ENCODE measurements at places on chromosomes 3 and 15.

GRCh38 chr3:194121891-194122631 is 13.9 kb upstream of the HES1 start:
- no peak for DNase-seq

DNA sequence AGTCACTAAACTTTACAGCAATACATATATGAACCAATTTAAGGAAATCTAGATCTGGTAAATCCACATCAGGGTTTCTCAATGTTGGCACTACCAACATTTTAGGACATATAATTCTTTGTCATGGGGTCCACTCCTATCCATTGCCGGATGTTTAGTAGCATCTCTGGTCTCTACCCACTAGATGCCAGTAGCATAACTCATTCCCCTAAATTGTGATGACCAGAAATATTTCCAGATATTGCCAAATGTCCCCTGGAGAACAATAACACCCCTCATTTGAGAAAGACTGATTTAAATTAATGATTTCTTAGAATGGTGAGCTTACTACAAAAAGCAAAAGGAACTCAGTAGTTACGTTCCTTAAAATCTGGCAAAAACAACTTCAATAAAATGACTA is 23.1 kb upstream of the ANKRD28 start:
- DNase-seq: no peak

DNA sequence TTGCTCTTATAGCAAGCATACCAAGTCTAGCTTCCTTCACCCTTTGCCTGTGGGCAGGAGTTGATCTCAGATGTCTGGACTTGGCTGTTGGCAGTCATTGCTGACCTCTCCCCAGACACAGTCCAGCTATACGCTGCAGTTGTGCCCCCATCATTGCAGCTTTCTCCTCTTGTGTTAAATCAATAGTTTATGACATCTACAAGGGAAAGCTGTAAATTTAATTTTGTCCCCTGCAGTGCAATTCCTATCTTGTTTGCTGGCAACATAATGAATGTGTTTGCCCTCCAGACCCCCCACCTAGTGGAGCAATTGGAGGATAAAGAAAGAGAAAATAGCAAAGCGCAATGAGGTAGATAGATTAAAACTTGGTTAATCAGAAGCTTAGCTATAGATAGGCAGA is 280.2 kb downstream of the LSAMP start:
- no peak for DNase-seq

GRCh38 chr15:40006003-40006402 is 33.0 kb downstream of the SRP14 start:
- DNase-seq: no peak

- DNase-seq: peak; percentile 14
These were observed 283.9 kb downstream of the GRM7 start for GRCh38 chr3:7144697-7145308.

DNA sequence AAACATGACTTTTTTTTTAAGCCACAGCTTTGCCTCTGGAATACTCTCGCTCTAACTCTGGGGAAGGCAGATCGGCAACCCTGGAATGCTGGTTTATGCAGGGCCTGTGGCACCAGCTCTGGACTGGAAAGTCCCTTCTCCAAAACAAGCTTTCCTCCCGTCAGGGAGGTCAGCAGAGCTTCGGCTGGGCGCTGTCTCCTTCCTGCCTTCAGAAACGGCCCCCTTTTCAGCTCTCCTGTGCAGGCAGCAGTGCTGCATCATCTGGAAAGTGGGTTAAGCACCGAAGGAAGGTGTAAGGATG is 42.7 kb upstream of the SKOR1 start:
- no peak for DNase-seq

DNA sequence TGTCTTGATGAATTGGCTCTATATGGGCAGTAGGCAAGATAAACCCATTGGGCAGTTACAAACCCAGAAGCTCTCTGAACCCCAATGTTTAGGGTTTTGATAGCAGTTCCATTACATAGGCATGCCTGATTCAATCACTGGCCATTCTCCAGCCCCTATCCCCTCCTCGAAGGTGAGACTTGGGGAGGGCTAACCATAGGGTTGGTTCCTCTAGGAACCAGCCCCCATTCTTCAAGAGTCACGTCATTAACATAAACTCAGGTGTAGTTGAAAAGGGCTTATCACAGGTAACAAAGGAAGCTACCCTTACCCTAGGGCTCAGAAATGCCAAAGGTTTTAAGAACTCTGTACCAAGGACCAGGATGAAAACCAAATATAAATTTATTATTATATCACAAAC is 353.1 kb downstream of the ERC2 start:
- no peak for DNase-seq

- DNase-seq: no peak
These were observed 100.8 kb upstream of the STRIT1 start for GRCh38 chr3:155394240-155394639.

- no peak for DNase-seq
These were observed 57.4 kb downstream of the PRICKLE2 start for GRCh38 chr3:64167868-64168267.

- no peak for DNase-seq
These were observed 1146.6 kb downstream of the OTOL1 start for GRCh38 chr3:162643245-162643644.

- no peak for DNase-seq
These were observed 881.3 kb upstream of the NR2F2 start for GRCh38 chr15:95449230-95449628.

- no peak for DNase-seq
These were observed 80.8 kb downstream of the SMAD3 start for GRCh38 chr15:67146234-67146633.

DNA sequence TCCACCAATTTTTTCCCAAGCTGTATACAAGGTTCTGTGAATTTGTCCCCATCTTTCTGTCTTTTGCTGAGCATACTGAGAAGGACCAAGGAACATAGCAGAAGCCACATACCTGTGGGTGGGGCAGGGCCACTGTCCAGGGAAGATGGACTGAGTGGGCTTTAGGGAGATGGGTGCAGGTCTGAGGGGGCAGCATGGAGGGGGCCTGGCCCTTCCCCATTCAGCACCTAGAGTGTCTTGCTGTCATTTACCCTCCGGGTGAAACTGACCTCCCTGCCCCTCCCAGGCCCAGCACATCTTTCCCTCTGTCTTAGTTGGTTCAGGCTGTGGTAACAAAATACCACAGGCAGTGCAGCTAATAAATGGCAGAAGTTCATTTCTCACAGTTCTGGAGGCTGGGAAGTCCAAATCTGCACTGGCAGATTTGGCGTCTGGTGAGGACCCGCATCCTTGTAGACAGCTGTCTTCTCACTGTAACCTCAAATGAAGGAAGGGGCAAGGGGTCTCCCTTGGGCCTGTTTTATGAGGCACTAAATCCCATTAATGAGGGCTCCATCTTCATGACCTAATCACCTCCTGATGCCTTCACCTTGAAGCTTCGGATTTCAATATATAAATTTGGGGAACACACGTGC is 180.0 kb upstream of the SMAD3 start:
- no peak for DNase-seq

- no peak for DNase-seq
These were observed 931.7 kb downstream of the MCTP2 start for GRCh38 chr15:95162967-95163531.

DNA sequence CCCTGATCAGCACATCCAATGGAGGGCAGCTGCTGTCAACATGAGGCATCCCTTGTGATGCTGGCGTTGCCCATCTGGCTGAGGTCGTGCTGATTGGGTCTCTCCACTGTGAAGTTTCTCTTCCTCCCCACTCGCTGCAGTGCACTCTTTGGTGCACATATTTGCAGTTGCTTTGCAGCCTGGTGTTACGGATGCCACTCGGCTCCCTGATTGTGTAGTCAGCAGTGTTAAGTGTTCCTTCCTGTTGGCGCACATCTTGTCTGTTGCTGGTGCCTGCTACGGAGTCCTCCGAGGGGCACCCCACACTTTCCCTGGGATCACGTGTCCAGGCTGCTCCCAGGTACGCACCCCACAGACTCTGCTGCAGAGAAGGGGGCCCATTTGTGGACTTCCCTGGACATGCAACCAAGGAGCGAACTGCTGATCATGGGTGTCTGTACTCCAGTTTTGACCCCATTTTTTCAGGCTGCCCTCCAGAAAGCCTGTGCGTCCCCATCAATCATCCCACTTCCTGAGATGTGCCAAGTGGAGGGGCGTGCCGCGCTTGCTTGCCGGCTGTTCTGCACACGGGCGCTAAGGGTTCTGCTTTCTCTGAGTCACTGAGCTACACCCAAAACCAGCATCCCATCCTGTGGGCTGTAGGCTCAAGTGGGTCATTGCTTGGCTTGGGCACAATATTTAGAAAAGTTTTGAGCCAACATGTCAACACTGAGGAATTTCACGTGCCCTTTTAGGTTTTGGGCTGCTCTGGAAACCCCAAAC is 98.6 kb downstream of the FBLN2 start:
- no peak for DNase-seq

GRCh38 chr3:69324362-69325025 is 61.4 kb downstream of the FRMD4B start:
- peak; percentile 17 for DNase-seq

DNA sequence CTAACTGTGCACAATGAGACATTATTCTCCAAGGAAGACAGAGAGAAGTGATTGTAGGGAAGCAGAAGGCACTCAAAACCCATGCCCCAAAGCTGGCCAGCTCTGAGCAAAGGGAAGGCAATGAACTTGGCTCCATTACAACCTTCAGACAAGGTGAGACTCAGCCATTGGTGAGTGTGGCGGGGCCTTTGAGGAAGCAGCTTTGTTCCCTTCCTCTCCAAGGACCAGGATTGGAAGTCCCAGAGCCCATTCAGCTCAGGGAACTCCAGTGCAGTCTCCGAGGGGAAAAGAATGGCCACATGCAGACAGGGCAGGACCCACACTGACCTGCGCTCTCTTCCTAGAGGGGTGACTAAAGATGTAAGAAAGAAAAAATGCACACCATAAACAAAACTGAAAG is 23.1 kb downstream of the HEG1 start:
- no peak for DNase-seq

- no peak for DNase-seq
These were observed 101.6 kb downstream of the RPL22L1 start for GRCh38 chr3:170768334-170768801.

- DNase-seq: no peak
These were observed 966.9 kb upstream of the NR2F2 start for GRCh38 chr15:95363646-95364045.

DNA sequence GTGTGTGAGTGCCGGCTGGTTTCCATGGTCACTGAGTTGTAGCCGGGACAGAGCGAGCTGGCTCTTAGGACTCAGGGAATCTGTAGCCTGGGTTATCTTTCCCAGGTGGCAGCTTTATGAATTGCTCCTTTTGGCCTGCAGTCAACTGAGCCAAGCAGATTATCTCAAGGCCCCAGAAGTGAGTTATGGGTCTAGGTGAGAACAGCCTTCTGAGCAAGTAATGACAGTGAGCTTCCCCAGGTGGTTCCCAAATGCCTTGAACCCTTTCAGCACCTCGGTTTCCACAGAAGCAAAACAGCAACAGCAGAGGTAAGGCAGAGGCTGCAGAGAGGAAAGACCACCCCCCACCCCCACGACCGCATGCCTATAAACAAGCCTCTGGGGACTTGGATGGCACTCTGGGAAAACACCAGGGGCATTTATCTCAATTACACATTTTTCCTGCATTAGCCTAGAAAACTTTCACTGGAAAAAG is 56.7 kb upstream of the DGKG start:
- no peak for DNase-seq

DNA sequence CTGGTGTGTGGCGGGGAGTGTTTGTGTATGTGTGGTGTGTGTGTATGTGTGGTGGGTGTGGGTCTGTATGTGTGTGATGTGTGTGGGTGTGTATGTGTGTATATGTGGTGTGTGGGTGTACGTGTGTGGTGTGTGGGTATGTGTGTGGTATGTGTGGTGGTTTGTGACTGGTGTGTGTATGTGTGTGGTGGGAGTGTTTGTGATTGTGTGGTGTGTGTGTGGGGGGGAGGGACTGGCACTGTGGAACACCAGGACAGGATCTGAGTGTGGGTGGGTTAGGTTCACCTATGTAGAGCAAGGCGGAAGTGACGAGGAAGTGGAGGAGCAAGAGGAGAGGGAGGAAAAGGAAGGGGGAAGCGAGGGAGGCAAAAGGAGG is 510.8 kb downstream of the SHQ1 start:
- DNase-seq: no peak

DNA sequence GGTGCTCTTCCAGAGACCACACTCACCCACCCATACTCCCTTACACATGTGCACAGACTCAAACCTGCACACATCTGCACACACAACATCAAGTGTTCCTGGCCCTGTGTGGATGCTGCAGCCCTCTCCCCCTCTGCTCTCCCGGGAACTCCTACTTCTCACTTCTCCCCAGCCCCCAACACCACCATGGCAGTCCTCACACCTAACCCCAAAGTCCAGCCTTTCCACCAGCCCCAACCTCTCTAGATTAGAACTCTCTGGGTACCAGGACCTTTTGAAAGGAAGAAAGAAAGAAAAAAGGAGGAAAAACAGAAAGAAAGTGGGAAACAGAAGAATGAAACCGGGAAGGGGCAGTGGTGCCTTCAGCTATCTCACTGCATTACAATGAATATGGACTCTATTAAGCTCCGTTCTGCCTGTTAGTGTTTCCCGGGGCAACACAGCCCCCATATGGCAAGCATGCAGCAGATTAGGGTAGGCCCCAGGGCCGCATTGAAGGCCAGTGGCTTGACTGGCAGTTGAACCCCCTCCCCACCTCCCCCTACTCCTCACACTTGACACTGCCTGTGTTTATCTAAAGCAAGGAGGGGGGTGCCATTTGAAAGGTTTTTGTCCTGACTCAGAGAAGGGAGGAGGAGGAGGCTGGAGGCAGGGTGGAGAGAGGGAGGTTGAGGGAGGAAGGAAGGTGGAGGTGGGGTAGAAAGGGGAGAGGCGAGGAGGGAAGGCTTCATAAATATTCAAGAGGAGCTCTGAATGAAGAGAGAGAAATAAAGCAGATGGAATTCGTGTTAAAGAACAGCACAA is 30.1 kb downstream of the BOC start:
- no peak for DNase-seq

GRCh38 chr3:43214616-43215015 is 71.7 kb upstream of the SNRK start:
- DNase-seq: no peak

GRCh38 chr15:31016446-31016915 is 25.1 kb upstream of the MTMR10 start:
- DNase-seq: no peak

- DNase-seq: no peak
These were observed 321.2 kb downstream of the ZNF621 start for GRCh38 chr3:40845916-40846315.

DNA sequence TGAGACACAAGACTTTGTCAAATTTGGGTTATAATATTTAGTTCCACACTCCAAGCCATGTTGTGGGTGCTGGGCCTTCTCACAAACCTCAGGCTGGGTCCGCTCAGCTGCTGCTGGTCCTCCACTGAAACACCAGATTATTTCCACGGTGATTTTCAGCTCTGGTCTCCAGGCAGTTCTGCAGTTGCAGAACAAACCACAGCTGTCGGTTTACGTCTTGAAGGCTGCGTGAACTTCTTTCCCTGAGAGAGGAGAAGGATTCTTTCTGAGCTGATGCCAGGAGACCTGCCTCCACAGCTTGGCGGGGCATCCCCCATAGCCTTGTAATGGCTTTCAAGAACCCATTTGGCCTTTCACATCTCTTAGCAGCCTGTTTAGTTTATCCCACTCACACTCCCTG is 16.2 kb downstream of the GALNT15 start:
- DNase-seq: no peak

All from endothelial cell (in vitro differentiated cells).